ENCODE measurements at places on chromosomes 5 and 9. TPM values are rescaled to one million over a fixed set of nuclear protein-coding genes. Genes with fewer than 3 reads are reported as not detected.

- no peaks in the 10 kb centered on the region for H3K27me3 ChIP-seq
- H3K4me1 ChIP-seq = no peaks in the 10 kb centered on the region
- DNase-seq = no peak
- H3K27ac ChIP-seq = no peak overlapping the region
- H3K36me3 ChIP-seq = no peaks in the 10 kb centered on the region
Measured at GRCh38 chr9:137368431-137369035, 54.4 kb downstream of the EXD3 start.

- DNase-seq = no peak
- H3K4me1 ChIP-seq = peaks cover 7% of the 10 kb centered on the region
- no peaks in the 10 kb centered on the region for H3K36me3 ChIP-seq
- peaks cover 14% of the 10 kb centered on the region for H3K27me3 ChIP-seq
- no peak overlapping the region for H3K27ac ChIP-seq
Measured at GRCh38 chr5:148915224-148915817, 88.9 kb downstream of the ADRB2 start.

DNA sequence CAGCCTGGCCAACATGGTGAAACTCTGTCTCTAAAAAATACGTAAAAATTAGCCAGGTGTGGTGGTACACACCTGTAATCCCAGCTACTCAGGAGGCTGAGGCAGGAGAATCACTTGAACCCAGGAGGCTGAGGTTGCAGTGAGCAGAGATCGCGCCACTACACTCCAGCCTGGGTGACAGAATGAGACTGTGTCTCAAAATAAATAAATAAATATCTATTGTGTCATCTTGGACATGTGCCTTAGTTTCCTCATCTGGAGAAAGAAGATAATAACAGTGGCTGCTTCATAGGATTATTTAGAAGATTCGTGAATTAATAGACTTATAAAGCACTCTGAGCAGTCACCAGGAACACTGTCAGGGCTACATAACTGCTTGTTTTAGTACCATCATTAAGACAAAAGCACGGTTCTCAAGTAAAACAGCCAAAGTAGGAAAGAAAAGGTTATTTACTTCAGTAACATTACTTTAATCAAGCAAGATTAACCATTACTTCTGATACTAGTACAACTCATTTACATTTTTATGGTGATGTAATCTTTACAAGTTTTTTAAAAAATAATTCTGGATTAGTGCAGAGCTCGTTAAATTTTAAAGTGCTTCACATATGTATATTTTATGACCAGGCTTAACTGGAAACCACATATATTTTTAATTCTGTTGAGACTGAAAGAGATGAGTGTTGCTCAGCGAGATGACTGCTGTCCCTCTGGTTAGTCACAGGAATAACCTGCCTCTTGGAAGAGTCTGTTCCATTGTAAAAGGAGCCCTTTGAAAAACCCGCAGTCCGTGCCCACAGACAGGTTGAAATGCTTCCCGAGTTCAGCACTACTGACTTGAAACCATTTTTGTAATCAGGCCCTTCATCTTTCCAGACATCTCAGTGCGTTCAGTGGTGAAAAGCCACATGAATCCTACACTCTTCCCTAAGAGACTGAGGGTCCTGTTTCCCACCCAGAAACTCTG is 36.7 kb downstream of the ANKH start:
- no peaks in the 10 kb centered on the region for H3K27me3 ChIP-seq
- peaks cover 11% of the 10 kb centered on the region for H3K36me3 ChIP-seq
- no peak overlapping the region for H3K27ac ChIP-seq
- H3K4me1 ChIP-seq = peaks cover 3% of the 10 kb centered on the region
- no peak overlapping the region for H3K4me3 ChIP-seq

Gene PRKACG
- total RNA-seq = not detected

Gene COL23A1
- total RNA-seq = not detected
